ENCODE measurements at places on chromosomes 4 and X. TPM values are rescaled to one million over a fixed set of nuclear protein-coding genes. Genes with fewer than 3 reads are reported as not detected.

FGF13 gene
- total RNA-seq, result 12.7 TPM

- DNase-seq, result no peak
Measured at GRCh38 chrX:109843963-109844751, 111.1 kb upstream of the ACSL4 start.

GRCh38 chrX:123675154-123675553 lies 57.7 kb downstream of the THOC2 start:
- no peak for DNase-seq

- no peak for DNase-seq
Measured at GRCh38 chr4:14524276-14524675, 478.0 kb upstream of the CPEB2 start.

GRCh38 chr4:150061086-150061776 lies 17.0 kb upstream of the DCLK2 start:
- DNase-seq, result no peak
